HS-27A (cell line): ENCODE measurements at places on chromosomes 4 and X.

DNA sequence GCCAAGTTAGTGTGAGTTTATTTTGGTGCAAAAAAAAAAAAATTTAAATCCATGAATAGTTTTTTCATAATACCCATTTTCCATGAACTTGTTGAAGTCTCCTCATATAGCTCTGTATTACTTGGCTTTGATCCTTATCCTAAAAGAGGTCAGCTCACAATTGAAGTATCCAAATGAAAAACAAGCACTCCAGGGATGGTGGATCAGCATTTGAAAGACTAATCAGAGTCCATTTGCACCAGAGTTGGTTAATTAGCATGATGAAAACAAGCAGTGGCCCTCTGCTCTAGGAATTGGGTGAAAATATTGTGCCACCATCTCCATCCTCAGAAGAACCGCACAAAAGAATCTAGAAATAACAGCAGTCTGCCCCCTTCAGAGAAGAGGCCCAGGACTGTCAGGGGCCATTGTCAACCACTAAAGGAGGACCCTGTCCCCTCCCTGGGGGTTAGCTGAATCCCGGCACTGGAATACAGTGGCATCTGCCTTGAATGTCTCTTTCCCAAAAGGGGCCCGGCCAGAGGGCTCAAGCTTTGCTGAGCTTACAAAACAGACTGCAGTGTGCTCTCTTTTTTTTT lies 24.7 kb downstream of the SH3KBP1 start:
- DNase-seq, result no peak

GRCh38 chrX:50002067-50002714 lies 79.8 kb downstream of the CLCN5 start:
- DNase-seq, result no peak

- no peak for DNase-seq
Observed at GRCh38 chr4:81667539-81667938, 195.8 kb upstream of the RASGEF1B start.

- peak; percentile 48 for DNase-seq
Observed at GRCh38 chr4:90375081-90375480, 247.9 kb downstream of the CCSER1 start.

DNA sequence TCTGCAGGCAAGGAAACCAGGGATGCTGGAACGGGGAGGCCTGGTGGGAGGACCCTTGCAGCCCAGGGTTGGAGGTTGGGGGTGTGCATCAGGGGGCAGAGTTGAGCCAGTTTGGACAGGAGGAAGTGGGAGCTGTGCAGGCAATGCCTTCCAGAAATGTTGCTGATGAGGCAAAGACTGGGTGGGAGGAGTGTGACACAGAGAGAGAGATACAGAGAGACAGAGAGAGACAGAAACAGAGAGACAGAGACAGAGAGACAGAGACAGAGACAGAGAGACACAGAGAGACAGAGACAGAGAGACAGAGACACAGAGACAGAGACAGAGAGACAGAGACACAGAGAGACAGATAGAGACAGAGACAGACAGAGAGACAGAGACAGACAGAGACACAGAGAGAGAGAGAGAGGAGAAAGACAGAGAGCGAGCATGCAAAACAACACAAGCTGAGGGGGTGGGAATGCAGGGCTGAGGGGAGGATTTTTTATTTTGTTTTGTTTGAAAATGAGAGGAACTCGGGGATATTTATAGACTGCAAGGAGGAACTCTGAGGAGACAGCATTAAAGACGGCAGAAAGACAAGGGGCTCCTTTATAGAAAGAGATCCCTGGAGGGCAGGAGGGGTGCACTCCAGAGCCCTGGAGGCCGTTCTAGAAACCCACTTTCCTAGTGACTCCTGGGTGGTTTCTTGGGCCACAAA lies 1.9 kb upstream of the HAUS3 start:
- DNase-seq, result no peak

- DNase-seq, result no peak
Observed at GRCh38 chrX:70241501-70241900, 7.0 kb downstream of the AWAT1 start.

DNA sequence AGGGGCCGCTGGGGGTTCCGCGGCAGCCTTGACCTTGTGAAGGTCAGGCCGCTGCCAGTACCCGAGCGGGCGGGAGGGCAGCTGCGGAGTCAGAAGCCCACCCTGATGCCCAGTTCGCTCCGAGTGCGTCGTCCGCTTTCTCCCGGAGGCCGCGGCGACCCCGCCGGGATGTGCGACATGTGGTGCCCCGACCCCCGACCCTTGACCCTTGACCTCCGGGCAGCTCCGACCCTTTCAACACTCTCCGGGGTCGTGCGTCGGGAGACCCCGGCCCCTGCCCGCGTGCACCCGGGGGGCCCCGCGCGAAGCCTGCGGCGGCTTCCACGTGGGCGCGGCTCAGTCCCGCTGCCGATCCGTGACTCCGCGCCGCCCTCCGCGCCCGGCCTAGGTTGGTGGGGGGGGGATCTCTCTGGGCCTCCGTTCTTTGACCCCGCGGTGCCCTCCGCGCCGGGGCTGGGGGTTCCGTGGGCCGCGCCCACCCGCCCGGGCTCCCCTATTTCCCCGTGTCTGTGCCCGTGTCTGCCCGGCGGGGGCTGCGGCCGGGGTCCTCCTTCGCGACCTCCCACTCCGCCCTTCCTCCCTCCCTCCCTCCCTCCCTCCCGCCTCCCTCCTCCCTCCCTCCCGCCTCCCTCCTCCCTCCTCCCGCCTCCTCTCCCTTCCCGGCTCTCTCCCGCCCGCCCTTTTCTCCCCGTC lies 609 bp upstream of the SLC25A6 start:
- peak; percentile 39 for DNase-seq

- no peak for DNase-seq
Observed at GRCh38 chr4:87235020-87235671, 14.7 kb upstream of the KLHL8 start.

- no peak for DNase-seq
Observed at GRCh38 chrX:70549429-70549828, 104.8 kb downstream of the DLG3 start.

DNA sequence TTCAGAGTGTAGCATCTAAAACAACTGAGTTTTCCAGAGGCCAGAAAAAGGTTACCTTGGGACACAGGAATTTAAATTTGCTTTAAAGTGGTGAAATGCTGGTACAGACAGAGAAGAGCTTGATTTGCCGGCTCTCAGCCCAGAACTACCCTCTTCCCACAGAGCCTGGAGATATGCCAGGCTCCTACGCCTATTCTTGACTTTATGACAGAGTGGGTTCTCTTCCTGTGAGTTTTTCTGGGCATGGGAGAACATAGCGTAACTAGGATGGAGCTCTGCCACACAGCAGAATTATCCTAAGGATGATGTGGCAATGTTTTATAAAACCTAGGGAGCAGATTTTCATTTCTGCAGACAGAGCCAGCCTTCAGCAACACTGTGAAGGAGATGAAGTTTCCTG lies 241.8 kb downstream of the GRIA3 start:
- no peak for DNase-seq

GRCh38 chr4:174707051-174707676 lies 121.9 kb downstream of the GLRA3 start:
- no peak for DNase-seq

- DNase-seq, result peak; percentile 40
Observed at GRCh38 chrX:77087529-77088169, 359.5 kb upstream of the FGF16 start.

GRCh38 chrX:155434906-155435743 lies 23.3 kb downstream of the F8A3 start:
- no peak for DNase-seq

GRCh38 chrX:23981711-23982110 lies 45.3 kb downstream of the KLHL15 start:
- DNase-seq, result no peak

- DNase-seq, result no peak
Observed at GRCh38 chr4:181157647-181158046, 1085.6 kb upstream of the TENM3 start.

DNA sequence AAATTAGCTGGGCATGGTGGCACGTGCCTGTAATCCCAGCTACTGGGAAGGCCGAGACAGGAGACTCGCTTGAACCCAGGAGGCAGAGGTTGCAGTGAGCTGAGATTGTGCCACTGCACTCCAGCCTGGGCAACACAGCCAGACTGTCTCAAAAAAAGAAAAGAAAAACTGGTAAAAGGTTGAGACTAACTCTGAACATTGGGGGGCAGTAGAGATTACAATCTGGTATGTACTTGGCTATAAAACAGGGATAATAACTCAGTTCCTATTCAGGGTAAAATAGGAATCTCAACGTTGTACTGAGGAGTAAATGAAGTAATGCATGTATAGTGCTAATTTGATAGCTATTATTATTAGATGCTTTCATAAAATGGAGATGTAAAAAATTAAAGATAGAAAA lies 12.5 kb upstream of the KLF8 start:
- DNase-seq, result no peak

- no peak for DNase-seq
Observed at GRCh38 chrX:129006491-129006890, 516.8 kb downstream of the SMARCA1 start.

DNA sequence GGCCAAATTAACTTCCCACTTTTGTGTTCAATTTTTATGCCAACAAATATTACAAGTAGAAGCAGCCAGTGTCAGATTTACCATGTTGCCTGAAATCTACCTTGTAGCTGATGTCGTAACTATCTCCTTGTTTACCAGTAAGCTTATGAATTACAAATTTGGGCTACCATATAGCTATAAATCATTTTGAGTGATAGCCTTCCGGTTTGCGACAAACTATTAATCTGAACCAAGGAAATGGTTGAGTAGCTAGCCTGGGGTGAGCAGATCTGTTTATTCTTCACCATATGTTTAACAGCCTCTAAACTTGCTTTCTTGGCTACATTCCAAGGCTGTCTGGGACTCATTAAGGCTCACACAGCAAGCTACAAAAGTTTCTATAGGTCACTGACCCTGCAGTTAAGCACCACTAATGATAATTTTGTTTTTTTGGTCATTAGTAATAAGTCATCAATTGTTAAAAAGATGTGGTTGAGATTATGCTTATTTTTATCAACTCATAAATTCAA lies 218.7 kb upstream of the SPOCK3 start:
- no peak for DNase-seq

GRCh38 chrX:115940348-115940747 lies 230.2 kb upstream of the AGTR2 start:
- DNase-seq, result no peak

GRCh38 chr4:508675-509638 lies 9.9 kb downstream of the PIGG start:
- no peak for DNase-seq

GRCh38 chrX:71475785-71476540 lies 56.9 kb upstream of the OGT start:
- DNase-seq, result no peak

DNA sequence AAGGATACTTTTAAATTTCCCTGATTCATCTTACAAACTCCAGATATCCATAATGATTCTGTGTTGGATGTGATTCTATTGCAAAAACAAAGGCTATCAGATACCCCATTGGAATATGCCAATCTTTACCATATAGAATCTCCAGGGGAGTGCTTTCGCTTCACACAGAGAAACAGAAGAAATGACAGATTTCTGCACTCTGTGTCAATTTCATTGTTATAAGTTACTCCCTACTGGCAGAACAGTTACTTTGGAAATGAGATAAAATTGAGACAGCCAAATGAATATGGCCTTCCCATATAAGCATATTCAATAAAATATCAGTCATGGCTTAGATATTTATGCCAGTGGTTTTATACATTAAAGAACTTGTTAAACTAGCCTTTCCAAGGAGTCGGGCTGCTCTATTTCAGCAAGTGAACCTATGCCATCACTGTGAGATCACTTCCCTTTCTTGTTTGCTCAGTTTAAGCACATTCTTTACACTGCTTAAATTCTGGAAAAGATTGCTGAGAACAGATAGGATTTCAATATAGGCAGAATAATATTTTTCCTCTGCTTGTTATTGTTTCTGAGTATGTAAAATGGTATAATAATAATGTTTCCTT lies 127.5 kb upstream of the ANXA10 start:
- no peak for DNase-seq

DNA sequence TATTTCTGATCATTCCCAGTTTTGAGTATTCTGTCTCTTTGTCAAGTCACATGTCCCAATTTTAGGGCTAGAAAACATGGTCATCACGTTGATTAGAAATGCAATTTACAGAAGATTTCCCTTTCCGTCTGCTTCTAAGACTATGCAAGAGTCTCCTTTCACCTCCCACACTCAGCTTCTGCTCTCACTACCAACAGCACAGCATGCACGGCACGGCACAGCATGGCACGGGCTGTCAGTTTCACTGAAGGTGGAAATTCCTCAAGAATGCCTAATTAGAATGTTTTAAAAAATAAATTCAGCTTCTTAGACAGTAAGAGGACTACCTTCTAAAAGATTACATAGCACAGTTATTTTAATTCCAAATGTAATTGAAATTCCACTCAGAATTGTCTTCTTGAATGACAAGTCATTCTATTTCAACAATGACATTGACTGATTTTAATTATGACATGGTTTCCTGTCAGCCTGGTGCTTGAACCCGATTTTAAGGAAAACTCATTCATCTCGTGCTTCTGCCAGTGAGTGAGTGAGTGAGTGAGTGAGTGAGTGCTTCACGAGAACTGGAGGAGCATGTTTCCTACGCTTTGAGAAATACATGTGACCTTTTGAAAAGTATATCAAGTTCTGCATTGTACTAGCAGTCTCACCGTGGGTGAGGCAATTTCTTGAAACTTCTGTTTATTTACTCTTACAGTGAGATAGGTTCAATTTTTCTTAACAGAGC lies 124.8 kb upstream of the SORBS2 start:
- no peak for DNase-seq

DNA sequence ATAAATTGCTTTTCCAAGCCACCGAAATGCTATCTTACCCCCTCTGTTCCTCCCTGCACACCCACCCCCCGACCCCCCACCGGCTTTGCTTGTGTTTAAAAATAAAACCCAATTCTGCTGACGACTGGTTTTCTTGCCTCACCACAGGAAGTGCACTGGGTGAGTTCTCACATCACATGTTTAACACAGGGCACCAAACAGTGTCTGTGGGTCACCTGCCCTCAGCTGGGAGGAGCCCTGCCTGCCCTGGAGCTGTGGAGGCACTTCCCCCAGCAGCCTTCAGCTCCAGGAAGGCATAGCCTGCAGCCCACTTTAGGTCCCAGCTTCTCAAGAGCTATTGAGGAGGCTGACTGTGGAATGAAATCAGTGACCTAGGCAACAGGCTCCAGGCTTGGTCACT lies 8.8 kb downstream of the TMEM255A start:
- no peak for DNase-seq

- DNase-seq, result peak; percentile 3
Observed at GRCh38 chr4:164536814-164537213, 217.1 kb upstream of the SMIM31 start.

DNA sequence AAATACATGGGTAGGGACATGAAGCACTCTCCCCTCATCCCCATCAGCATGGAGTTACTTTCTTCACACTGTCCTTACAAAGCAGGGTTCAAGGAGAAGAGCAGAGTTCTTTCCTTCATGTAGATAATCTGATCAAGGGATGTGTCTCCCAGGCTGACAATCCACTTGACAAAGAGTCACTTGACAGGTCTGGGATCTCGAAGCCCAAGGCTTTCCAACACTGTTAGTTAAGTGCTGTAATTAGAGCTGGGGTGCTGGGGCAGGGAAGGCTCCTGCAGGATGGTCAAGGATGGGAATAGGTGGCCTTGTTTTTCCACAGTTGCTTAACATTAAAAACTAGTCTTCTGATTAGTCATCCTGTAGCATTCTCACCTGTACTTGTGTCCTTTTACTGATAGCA lies 38.0 kb downstream of the CCNG2 start:
- DNase-seq, result no peak
